ENCODE measurements at places on chromosomes 6 and 20.

DNA sequence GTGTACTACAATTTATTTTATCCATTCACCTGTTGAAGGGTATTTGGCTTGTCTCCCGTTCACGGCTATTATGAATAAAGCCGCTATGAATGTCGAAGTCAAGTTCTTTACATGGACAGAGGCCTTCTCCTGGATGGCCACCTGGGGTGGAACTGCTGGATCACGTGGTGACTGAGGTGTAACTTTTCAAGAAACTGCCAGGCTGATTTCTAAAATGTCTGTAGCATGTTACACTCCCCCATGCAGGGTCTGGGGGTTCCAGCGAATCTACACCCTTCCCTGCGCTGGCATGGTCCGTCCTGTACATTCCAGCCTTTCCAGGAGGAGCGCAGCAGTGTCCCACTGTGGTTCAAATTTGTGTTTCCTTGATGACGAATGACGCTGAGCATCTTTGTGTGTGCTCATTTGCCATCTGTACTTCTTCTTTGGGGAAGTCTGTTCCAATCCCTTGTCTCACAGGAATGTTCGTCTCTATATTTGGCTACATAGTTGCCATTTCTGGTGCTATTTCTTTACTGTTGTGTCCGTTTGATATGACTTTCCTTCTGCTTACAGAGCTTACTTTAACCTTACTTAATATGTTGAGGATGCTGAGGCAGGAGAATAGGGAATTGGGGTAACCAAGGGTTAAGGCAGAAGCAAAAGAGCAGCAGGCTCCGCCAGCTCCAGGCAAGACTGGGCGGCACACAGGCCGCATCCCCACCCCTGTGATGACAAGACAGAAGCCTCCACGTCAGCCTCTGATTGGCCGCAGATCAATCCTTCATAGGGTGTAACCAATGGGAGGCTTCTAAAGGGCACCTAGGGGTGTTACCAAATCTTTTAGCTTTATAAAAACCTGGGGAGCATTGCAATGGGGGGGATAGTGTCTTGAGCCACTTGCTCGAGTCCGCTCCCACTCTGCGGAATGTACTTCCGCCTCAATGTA is 106.6 kb downstream of the TAF4 start:
- DNase-seq: no peak

DNA sequence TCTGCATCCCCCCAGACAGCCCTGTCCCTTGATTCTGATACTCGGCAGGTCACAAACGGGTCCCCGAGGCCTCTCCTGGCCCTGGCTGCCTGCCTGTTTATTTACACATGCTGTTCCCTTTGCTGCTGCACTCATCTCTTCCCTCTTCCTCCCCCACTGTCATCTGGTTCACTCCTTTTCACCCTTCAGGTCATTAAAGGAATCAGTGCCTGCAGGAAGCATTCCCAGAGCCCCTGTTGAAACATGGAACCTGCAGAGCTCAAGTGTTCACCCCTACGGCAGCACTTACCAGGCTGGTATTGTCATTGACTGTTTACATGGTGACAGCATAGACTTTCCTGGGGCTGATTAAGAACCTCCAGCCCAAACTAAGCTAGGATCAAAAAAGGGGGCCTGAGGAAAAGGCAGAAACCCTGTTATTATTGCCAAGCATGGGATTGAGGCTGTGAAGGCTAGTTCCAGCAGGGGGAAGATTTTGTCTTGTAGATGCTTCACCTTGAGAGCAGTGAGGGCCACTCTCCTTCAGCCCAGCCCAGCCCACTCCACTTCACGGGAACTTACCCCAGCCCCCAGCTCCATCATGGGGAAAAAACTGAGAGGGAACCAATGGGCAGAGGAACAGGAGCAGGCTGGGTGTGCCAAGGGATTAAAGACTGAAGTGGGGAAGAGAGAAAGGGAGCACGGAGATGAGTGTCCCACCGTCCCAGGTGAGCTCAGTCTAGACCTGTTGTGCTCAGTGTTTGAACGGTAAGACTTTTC is 73.2 kb downstream of the JPH2 start:
- DNase-seq: no peak

- DNase-seq: no peak
Measured at GRCh38 chr6:108380876-108381275, 86.0 kb downstream of the AFG1L start.

GRCh38 chr6:3862038-3862437 is 12.9 kb downstream of the FAM50B start:
- DNase-seq: no peak

DNA sequence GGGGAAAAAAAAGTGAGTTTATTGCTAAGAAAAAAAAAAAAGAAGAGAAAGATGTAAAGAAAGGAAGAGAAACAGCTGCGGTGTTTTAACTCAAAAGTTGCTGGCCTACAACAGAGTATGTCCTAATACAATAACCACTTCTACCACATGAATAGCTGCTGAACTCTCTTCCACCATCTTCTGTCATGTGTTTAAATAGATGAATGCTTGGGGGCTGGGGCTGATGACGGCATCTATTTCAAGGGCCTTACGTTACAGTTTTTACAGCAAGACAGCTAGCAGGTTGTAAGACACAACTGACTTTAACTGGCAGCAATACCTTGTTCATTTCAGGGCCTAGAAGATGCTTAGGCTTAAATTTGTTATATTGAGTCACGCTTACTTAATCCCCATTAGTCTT is 50.4 kb downstream of the MAP3K7 start:
- DNase-seq: no peak

DNA sequence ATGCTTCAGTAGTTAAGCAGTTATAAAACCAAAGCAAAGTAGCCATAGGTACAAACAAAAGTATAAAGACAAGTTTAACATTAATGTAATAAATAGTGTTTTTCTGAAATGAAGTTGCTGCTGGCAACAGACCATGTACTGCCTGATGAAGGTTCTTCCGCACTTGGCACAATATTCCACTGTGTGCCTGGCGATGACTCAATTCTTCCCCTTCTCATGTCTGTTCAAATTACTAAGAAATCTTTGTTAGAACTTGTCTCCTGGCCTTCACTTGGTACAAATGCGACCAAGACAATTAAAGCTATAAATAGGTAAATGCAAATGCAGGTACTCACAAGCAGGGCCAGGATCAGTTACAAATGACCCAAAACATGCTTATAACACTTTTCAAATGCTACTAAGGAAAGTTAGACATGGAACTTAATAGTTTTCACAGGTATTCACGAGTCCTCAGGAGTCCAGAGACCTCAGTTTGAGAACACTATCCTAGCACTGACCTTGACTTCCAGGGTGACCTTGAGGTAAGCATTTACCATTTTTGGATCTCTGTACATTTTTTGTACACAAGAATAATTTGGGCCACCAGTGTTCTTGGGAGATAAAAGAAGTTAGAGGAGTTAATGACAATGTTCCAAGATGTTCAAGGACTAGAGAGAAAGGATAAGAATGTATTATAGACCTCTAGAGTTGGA is 8.1 kb upstream of the DDR1 start:
- DNase-seq: no peak

- no peak for DNase-seq
Measured at GRCh38 chr6:124719913-124720312, 242.3 kb upstream of the RNF217 start.

DNA sequence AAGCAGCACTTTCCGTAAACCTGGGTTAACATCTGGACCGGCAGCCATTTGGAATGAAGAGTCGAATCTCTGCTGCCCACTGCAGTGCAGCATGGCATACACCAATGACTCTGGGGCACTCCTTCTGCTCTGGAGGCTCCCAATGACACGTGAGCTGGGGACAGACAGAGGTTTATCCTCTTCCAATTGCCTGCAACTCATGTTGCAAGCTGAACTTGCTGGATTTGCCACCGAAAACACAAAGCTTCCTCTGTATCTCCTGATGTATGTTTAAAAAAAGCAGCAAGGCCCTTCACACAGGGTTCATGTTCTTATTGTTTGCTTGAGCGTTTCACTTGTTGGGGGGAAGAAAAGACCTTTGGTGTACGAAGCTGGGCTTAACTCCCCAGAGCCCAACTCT is 10.8 kb downstream of the NCOA5 start:
- no peak for DNase-seq

DNA sequence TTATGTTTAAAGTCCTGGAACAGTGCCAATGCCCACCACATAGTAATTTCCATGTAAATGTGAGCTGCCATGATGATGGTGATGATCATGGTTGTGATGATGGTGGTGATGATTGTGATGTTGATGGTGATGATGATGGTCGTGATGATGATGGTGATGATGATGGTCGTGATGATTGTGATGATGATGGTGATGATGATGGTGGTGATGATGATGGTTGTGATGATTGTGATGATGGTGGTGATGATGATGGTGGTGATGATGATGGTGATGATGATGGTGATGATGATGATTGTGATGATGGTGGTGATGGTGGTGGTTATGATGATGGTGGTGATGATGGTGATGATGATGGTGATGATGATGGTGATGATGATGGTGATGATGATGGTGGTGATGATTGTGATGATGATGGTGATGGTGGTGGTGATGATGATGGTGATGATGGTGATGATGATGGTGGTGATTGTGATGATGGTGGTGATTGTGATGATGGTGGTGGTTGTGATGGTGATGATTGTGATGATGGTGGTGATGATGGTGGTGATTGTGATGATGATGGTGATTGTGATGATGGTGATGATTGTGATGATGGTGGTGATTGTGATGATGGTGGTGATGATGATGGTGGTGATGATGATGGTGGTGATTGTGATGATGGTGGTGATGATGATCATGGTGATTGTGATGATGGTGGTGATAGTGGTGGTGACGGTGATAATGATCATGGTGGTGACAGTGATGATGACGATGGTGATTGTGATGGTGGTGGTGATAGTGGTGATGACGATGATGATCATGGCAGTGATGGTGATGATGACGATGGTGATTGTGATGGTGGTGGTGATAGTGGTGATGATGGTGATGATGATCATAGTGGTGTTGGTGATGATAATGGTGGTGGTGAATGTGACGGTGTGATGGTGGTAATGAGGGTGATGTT is 82.3 kb downstream of the PHACTR3 start:
- no peak for DNase-seq

GRCh38 chr6:29887330-29887818 is 55.0 kb upstream of the HLA-A start:
- peak; percentile 0 for DNase-seq

GRCh38 chr6:26097268-26097875 is 10.1 kb downstream of the HFE start:
- DNase-seq: peak; percentile 57

GRCh38 chr6:145204301-145204700 is 531.0 kb downstream of the EPM2A start:
- no peak for DNase-seq

- no peak for DNase-seq
Measured at GRCh38 chr6:151409260-151409659, 17.9 kb upstream of the ZBTB2 start.

- DNase-seq: peak; percentile 16
Measured at GRCh38 chr20:219290-220115, 7.6 kb upstream of the DEFB129 start.

- no peak for DNase-seq
Measured at GRCh38 chr6:156395276-156395675, 381.9 kb upstream of the ARID1B start.

DNA sequence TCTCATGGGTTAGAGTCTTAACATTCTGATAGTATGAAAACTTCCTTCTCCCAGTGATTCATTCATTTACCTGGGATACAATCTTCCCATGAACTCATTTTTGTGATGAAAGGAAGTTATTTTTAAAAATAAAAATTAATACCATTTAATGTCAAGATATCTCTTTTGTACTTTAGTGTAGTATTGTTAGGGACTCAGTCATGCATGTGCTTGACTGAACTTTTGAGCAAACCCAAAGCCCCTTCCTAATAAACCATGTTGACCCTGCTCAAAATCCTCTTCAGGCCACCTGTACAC is 52.4 kb downstream of the RNF217 start:
- DNase-seq: no peak

- peak; percentile 2 for DNase-seq
Measured at GRCh38 chr6:117907601-117908245, 659 bp downstream of the SLC35F1 start.

- peak; percentile 19 for DNase-seq
Measured at GRCh38 chr20:14657266-14658005, 320.0 kb upstream of the FLRT3 start.

DNA sequence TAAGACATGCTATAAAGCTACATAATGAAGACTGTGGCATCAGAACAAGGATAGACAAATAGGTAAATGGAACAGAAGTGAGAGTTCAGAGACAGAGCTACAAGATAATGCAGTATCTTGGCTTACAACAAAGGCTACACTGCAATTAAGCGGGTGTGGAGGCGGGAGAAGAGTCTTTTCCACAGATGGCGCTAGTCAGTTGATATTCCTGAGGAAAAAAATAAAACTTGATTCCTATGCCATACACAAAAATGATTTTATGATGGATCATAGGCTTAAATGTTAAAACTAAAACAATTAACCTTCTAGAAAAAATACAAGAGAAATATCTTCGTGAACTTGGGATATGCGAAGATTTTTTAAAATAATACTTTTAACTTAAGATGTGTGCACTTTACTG is 31.0 kb downstream of the RIN2 start:
- DNase-seq: no peak

- no peak for DNase-seq
Measured at GRCh38 chr20:17026346-17026745, 200.5 kb upstream of the PCSK2 start.

- DNase-seq: no peak
Measured at GRCh38 chr20:60960500-60960899, 291.6 kb upstream of the CDH4 start.

GRCh38 chr6:91672201-91672600 is 1085.3 kb upstream of the MAP3K7 start:
- no peak for DNase-seq

Measured in NCI-H1092 treated with DMSO at 0.1 percent for 48 hours (cell line).